NCI-H1105 (cell line): ENCODE measurements at places on chromosomes 12 and 14.
A peak's percentile ranks its signal among the peaks of the same experiment; 100 is the strongest.

GRCh38 chr12:68633614-68634558, 23.2 kb downstream of the RAP1B start:
- DNase-seq, result no peak

- DNase-seq, result no peak
Observed at GRCh38 chr12:107328442-107329133, 235.2 kb upstream of the CRY1 start.

DNA sequence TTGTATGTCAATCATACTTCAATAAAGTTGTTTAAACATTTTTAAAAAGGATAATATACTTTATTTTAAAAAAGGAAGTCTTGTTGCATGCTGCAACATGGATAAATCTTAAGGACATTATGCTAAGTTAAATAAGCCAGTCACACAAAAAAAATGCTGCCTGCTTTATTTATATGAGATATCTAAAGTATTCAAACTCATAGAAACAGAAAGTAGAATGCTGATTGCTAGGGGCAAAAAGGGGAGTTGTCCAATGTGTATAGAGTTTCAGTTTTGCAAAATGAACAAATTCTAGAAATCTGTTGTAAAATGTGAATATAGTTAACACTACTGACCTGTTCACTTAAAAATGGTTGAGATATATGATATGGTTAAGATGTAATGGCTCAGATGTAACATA, 8.7 kb downstream of the KLRC4 start:
- no peak for DNase-seq

- DNase-seq, result no peak
Observed at GRCh38 chr14:54754623-54755386, 147.8 kb downstream of the GCH1 start.

DNA sequence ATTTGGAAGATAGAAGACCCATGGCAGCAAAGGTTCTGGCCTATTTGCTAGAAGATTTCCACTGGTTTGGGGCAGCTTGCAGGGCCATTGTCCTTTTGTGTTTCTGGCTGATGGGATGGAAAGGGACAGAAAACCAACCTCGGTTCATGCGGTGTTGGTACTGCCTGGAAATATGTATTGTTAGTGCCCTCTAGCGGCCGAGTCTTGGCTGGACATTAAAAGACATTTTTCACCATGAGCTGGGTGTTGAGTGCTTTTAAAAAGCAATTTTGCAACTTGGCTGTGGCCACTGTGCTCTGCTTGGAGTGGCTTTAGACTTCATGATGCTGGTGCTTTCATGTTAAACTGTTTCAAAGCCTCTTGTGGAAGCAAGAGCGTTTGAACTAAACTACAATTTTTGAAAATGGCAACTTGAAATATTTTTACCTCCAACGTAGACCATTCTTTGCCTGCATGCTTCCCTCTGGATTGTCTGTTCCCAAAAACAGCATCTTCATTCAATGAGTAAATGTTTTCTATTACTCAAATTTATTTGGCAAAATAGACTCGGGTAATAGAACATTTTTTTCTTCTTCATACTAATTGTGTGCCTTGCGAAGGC, 102.7 kb upstream of the TBX5 start:
- DNase-seq, result peak; percentile 68

- DNase-seq, result no peak
Observed at GRCh38 chr14:75769047-75769685, 108.1 kb downstream of the TTLL5 start.

DNA sequence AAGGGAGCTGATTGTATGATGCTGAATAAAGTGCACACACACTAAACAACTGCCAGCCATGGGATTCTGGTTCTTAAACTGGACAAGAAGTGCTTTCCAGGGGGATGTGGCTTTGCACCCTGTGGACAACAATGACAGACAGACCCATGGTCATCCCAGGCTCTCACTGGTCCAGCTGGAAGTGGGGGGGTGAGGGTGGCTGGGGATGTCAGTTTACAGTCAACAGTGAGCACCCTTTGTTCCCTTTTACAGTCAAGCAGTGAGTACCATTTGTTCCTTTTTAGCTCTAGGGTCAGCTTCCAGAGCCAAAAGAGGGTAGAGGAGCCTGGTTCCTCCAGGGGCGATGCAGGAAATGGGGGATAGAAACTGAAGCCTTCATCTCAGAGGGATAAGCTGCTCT, 100.7 kb downstream of the SMOC1 start:
- DNase-seq, result no peak

DNA sequence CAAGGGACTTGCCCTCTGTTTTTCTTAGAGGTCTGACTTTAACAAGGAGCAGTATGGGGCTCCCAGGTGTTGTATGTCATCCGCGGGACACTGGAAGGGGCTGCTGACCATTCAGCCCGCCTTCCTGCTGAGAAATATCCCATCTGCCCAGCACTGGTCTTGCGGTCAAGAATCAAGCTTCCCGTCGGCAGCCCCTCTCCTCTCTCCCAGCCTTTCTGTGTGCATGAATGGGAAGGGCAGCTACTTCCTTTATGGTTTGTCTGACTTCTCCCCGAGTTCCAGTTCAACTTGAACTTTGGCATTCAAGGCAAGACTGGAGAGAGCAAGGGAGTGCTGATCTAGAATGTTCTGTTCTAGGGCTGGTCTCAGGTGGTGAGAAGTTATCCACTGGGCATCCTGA, 51.5 kb downstream of the PSMA6 start:
- no peak for DNase-seq

DNA sequence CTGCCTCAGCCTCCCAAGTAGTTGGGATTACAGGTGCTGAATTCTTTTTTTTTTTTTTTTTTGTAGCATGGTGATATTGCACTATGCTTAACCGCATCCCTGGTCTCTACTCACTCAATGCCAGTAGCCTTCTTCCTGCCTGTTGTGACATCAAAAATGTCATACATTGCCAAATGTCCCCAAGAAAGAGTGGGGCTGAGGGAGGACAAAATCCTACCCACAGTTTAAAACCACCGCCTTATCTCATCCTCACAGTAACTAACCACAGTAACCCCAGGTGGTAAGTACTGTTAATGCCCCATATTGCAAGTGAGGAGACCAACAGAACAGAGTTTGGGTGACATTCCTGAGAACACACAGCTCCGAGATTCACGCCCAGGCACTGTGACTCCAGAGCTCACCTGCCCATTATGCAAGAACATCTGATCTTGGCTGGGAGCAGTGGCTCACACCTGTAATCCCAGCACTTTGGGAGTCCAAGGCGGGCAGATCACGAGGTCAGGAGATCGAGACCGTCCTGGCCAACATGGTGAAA, 19.6 kb downstream of the MORN3 start:
- DNase-seq, result no peak

DNA sequence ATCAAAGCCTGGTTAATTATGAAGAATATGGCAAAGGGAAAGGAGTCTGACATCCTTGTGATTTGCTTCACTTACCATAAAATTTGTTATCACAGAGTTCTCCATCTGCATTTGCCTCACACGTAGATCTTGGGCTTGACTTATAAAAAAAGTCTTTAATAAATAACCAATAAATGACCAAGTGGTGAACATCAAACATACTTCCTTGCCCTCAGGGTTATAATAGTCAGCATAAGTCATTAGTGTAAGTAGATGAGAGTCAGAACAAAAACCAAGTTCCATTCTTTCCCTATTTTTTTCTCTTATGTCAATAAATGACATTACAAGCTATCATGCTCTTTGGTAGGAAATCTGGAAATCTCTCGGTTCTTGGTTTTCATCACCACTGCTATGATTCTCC, 635.4 kb upstream of the ATXN7L3B start:
- DNase-seq, result no peak
